Fibroblast of lung (primary cell): ENCODE measurements at places on chromosomes 4 and X.

DNA sequence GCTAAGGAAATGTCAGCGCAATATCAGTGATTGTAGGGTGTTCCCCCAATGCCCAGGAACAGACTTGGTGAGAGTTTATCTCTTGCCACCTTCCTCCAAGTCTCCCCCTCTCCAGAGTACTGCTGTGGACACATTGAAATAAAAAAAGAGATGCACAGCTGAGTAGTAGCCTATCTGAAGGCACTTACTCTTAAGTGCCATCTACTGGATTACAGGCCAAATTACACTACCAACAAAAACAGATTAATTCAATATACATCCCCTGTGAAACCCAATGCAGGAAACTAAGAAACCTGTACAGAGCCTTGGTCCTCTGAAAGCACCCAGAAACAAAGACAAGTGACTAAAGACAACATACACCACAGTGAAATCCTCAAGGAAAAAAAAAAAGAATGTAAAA lies 460.3 kb downstream of the ZIC3 start:
- no peak for DNase-seq

DNA sequence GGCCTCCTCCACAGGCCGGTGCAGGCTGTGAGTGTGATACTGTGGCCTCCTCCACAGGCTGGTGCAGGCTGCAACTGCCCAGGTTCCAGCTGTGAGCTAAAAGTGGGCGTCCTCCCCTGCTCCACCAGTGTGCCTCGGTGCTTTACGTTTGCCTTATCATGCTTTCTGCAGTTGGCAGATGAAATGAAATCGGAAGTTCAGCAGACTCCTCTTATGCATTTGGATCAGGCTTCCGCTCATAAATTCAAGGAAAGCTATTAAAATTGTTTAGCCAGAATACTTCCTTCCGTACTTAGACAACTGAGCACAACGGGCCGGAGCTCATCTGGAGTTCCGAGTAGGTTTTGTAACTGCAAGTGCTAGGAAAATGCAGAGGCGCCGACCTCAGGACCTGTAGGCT lies 12.0 kb downstream of the CYP4V2 start:
- DNase-seq = peak; percentile 25

- no peak for DNase-seq
These were observed 657.7 kb downstream of the TRAM1L1 start for GRCh38 chr4:116427666-116428065.

DNA sequence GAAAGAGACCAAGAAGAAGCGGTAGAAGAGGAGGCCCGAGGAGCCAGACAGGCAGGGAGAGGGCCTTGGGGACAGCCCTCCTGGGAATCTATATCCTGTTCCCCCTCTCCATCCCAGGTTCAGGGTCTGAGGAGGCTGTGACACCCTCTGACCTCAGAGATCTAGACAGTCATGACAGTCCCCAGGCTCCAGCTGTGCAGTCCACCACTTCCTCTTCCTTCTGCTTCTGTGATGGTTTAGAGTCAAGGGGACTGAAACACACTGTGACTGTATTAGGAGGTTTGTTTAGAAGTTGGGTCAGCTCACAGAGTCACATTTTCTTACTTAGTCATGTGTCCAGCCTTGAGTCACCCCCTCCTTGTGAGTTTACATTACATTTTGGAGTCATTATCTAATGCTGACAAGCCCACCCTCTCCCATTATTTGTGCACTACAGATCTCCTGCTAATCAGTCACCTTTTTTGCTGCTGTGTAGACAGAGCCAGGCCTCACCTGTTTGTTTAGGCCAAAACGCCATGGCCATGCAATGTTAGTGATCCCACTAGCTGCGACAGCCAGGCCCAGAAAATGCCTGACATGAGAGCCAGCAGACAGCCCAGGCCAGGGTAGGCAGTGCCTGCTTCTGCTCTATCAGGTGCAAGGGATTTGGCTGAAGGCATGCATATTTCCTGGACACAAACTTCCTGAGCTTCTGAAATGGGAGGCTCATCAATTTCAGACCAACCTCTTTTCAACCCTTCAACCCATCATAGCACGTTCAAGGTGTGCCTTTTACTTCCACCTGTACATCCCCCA lies 26.0 kb downstream of the MANBA start:
- DNase-seq = peak; percentile 44

DNA sequence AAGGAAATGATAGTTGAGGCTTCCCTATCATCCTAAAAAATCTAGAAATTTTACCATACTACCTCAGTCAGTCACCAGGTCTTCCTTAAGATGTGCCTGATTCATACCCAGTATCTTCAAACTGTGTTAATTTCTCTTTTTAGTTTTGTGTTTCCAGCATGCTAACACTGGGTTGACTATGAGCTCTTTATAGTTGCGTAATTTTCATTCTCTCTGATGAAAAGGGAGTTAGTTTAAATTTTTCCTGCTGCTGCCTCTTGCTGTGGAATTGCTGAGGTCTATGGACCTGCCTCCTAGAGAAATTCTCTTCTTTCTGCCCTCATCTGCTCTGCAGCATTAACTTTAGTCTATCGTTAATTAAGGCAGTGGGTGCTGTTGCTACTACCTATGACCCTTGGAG lies 66.6 kb downstream of the BANK1 start:
- DNase-seq = no peak

DNA sequence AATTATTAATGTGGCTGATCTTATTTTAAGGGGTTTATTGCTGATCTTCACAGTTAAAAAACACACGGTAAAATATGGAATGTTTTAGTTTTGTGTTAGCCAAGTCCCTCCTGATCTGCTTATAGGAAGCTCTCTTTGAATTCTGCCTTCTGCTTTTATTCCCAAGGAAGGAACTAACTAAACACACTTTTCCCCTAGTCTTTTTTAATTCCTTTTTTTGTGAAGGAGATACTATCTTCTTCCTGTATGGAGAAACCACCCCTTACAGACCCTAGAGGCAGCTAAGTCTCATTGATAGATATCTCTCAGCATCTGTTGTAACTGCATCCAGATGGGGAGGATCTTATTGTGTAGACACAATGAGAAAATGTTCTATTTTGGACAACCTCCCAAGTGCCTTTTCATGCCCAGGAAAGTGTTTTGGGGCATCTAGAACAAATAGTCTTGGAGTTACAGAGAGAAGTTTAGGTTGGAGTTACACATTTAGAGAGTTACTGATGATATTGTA lies 64.4 kb downstream of the AFF1 start:
- DNase-seq = no peak

DNA sequence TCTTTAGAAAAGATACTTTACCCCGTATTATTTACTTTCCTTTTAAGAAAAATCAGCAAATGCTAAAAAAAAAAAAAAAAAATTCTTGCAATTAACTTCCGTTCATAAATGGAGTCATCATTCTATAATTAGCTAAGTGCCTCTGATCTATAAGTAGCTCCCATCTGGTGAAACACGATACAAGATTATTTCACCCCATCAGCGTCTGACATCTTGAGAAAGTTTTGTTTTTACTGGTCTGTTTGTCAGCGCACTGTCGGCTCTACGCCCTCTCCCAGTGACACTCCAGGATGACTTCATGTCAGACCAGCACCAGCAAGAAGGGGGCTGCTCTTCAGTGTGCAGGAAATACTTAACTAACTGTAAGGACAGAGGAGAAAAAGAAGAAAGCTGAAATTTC lies 108.3 kb downstream of the AFAP1 start:
- DNase-seq = peak; percentile 95

- no peak for DNase-seq
These were observed 311.1 kb downstream of the PDGFC start for GRCh38 chr4:156660465-156660864.

- DNase-seq = no peak
These were observed 111.1 kb downstream of the HMX1 start for GRCh38 chr4:8760561-8760960.

DNA sequence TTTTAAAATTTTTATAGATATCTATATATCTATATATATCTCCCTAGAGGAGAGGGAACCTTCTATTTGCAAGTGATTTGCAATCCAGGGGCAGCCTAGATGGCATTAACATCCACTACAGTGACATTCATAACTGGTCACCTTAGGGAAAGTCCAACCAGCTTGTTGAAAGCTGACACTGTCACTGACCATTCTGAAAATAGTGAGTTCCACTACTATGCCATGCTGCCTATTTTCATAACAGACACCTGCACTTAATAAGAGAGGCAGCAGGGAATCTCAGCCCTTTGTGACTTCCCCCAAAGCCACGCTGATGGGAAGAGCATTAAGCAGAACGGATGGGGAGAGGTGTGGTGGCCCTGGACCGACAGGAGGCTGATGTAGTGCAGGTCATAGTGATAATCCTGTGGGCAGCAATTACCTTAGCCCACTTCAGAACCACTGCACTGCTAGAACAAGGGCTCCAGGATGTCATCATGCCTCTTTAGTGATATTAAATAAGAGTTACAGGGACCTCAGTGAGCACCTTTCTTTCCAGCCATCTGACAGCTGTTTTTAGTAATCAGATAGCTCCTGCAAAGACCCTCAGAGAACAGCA lies 51.3 kb downstream of the GPRIN3 start:
- no peak for DNase-seq

DNA sequence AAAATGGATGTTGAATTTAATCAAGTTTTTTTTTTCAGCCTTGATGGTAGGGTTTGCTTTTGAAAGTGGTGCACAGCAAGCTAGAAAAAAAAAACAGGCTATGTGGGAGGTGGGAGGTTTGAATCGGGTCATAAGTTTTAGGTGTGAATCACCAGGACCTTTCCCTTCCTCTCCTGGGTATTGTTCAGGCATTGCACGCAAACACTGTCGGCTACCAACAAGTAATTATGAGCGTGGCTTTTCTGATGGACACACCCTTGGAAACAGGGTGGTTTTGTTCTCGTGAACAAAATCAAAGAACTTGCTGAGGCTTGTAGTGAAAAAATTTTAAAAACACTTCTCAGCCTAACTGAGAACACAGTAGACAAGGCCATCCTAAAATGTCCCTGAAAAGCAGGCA lies 18.1 kb downstream of the PIR start:
- DNase-seq = no peak
